ENCODE measurements at places on chromosomes 5 and 9.

- DNase-seq: no peak
Observed at GRCh38 chr5:18800293-18801025, 1166.2 kb downstream of the TAF11L14 start.

DNA sequence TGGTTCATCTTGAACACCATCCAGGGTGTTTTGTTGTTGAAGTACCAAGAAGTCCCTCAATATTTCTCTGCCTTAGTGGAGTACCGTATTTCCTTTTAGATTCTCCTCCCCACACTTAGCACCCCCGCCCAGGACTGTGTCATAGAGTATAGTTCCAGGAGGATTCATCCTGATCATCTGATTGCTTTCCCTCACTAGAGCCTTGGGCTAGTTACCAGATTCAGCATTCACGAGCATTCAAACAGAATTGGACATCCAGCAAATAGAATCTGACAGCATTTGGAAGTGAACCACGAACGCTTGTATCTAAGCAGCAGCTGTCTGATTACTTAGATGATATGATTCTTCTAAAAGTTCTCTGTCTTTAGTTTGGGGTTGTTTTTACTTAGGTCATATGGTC lies 248.1 kb upstream of the TAS2R1 start:
- DNase-seq: no peak

DNA sequence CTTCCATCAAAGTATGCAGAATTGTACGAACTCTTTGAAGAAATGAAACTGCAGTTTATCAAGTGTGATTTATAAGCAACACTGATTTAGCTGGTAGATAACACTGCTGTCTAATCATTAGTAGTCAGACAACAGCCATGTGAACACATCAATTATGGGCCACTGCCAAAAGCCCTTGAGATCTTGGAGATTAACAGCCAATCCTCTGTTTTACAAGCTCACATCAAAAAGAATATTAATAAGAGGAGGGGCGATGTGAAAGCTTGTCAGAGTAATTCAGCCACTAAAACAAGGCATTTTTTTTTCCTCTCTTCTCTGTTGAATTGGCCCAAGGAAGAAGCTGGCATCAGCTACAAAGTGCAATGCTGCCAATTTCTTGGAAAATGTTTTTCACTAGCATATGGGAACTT lies 28.1 kb downstream of the ZNF608 start:
- no peak for DNase-seq

DNA sequence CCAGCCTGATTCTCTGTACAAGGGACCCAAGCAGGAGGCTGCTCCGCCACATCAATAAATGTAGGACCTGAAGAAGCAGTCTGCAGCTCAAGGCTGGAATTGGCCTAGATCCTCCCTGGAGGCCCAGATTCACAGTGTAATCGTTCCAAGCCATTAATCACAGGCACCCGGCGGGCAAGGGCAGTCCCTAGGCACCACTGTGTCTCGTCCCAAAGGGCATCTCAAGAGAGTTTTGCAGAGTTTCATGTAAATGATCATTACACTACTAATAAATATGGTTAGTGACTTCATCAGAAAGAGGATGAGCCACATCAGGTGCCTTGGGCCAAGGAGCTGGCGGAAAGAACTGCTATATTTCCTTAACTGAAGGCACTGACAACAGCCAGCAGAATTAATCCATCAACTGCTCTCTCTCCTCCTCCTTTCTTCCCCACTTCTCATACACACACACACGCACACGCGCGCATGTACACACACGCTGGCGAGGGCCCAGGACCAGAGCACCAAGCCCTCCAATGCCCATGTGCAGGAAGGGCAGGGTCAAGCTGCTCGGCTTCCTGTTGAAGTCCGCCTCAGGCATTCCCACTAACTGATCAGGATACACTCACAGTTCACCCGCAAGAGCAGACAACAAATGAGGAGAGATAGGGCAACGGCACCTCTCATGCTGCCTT lies 33.9 kb downstream of the GNAQ start:
- DNase-seq: no peak

- no peak for DNase-seq
Observed at GRCh38 chr9:136604823-136605525, 57.7 kb upstream of the EGFL7 start.

- no peak for DNase-seq
Observed at GRCh38 chr5:90558344-90559192, at the start of gene ADGRV1. Gene ADGRV1 (plus strand): TSS chr5:90558797. CDS start chr5:90558896, 99 bp downstream.

Measured in glomerular endothelial cell (primary cell).